ENCODE measurements at places on chromosomes 1 and 21. TPM values are rescaled to one million over a fixed set of nuclear protein-coding genes. Genes with fewer than 3 reads are reported as not detected.

CLEC20A gene
- total RNA-seq = not detected

PRKACB gene
- 7.7 TPM for total RNA-seq

F5 gene
- 0.25 TPM for total RNA-seq

SH3D21 gene
- 2.7 TPM for total RNA-seq

C1orf159 gene
- total RNA-seq = 13.8 TPM

NCAM2 gene
- not detected for total RNA-seq

SPTA1 gene
- total RNA-seq = not detected

AKR1A1 gene
- total RNA-seq = 75.7 TPM

LRRIQ3 gene
- 0.87 TPM for total RNA-seq

TRABD2B gene
- 4.0 TPM for total RNA-seq

PTGS2 gene
- 3.5 TPM for total RNA-seq

C1orf146 gene
- total RNA-seq = not detected

FAM163A gene
- total RNA-seq = not detected

WNT3A gene
- 0.05 TPM for total RNA-seq

AK5 gene
- 6.4 TPM for total RNA-seq

UTS2 gene
- total RNA-seq = not detected

CENPS gene
- 27.8 TPM for total RNA-seq
